Amniotic epithelial cell (primary cell): ENCODE measurements at places on chromosomes 4 and X.

- peak; percentile 39 for DNase-seq
Observed at GRCh38 chr4:176377780-176378179, 58.0 kb downstream of the SPCS3 start.

DNA sequence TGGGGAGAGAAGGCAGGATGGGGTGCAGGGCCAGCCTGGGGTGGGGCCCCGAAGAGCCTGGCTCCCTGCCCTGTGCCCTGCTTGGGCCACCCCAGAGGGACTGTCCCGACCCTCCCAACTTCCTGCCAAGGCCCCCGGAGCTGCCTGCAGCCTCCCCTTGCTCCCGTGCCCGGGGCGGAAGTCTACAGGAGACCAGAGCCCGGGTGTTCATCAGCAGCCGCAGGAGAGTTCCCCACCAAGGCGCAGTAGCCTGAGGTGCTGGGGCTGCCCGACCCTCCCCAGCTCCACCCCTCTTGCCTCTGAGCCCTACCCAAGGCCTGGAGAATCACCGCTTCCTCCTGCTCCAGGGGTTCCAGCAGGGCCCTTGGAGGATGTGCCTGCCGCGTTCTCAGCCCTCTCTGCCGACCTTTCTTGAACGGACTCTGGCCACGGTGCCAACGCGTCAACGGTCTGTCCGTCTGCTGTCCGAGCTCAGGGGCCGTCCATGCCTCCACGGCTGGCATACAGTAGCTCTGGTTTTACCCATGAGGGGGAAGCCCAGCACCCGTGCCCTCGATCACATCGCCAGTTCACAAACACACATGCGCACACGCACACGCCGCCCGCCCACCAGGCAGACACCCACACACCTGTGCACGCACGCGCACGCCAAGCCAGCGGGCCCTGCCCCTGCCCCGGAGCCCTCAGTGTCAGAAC lies 36.0 kb upstream of the SPON2 start:
- no peak for DNase-seq

- peak; percentile 9 for DNase-seq
Observed at GRCh38 chrX:108736509-108737479, at the start of gene IRS4. Gene IRS4, minus strand, starts transcription at chrX:108736563.

GRCh38 chr4:183348706-183349659 lies 26.8 kb upstream of the CLDN24 start:
- peak; percentile 82 for DNase-seq

DNA sequence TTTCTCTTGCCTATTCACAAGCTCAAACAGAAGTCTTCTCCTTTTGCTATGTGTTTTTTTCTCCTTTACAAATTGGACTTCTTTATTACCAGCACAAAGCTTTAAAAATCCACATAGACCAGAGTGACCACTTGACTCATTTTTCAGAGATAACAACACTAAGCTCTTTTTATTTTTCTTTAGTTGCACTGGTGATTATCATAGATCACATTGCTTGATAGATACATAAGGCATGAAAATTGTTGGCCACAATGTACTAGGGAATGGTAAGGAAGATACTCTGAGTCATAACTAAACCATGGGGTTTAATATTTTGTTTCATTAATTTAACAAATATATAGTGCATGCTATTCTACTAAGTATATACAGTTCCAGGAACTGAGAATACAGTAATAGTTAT lies 159.0 kb downstream of the GASK1B start:
- peak; percentile 91 for DNase-seq

GRCh38 chr4:6516281-6516680 lies 43.9 kb upstream of the PPP2R2C start:
- no peak for DNase-seq

DNA sequence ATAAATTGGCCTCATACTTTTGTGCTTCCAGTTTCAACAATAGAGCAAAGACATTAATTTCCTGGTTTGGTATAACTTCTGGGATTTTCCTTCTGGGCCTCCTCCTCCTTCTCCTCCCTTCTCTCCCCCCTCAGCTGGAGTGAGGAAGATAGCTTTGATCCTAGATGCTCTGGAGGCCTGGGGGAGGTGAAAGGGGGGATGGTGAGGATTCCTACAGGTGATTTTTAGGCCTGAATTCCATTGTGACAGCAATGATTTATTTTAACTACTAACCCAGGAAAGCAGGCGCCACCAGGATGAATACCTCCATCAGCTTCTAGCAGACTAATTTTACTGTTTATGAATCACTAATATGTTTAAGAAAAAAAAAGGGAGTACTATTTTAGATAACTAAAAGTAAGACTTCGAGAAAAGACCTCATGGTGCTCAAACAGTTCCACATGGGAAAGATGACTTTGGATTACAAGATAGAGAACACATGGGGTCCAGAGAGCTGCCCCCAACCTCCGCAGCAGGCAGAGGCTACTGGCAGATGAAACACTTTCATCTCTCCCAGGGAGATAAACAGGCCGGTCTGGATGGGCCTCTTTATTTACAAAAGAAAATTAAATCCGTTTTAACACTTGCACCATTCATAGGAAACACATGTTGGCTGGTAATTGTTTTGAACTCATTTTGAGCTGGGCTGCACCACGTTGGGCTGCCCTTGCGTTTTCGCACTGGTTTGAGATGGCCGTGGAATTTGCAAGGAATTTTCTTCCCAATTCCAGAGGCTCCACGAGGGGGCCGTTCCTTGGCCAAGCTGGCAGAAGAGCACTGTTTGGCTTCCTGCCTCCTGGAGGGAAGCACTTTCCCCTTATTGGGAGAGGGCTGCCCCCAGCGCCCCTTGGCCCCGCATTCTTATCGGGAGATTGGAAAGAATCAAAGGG lies 125.1 kb upstream of the STX18 start:
- DNase-seq = peak; percentile 20

DNA sequence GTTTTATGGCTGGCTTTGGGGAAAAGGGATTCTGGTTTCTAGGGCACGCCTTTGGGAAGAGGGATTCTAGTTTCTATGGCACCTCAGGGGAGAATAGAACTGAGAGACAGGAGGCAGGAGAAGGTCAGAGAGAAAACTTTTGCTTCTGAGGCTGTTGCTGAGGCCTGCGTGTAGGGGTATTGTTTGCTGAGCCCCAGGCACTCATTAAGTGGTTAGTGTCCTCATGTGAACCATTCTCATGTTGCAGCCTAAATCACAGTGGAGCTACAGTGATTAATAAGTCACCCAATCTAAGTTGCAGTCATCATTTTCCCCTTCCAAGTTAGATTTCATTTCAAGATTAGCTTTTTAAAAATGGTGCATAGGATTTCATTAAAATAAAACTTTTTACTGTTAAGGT lies 29.0 kb downstream of the VCX3A start:
- no peak for DNase-seq

DNA sequence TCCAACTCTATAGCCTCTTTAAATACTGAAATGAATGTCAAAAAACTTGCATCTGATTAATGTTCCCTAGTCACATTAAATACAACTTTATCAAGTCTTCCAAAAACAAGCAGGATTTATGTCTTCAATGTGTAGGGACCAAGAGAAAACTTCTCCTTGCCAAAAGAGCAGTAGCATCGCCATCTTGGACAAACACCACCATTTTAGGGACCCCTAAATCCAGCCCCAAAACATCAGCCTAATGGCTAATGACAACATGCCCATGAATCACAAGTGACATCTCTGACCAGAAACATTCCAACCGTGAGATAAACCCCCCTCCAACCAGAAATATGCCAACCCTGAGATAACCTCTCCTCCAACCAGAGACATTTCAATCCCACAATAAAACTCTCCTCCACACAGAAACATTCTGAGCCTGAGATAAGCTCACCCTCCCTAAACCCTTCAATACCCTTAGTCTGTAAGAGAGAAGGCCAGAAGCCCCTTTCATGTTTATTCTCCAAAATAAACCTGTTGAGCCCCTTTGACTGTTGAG lies 697.4 kb downstream of the TRAM1L1 start:
- DNase-seq = peak; percentile 93

DNA sequence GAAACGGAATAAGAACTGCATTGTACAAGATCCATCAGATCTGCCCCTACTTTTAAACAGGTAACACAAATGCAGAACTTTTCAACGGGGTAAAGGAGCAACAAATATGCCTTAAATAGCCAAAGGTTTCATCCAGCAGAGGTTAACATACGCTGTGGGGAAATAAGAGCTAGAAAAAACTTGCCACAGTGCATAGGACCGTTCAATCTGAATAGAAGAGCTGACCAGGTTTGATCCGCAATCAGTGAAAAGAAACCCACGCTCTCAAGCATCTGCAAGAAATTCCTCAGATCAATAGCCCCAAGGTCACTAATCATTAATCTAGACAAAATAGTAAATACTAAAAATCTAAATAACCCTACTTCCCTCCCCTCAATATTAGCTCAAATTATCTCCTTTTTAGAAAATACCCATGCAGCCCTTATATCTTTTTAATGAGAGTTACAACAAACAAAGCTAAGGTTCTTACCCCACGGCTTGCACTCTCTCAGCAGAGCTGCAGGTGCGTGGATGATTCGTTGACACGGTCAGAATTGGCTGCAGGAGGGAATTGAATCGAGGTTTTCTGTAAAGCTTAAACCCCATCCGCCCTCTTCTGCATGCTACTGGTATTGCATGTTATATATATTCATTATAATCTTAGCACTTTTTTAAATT lies at the start of gene TLR10:
TSS of gene TLR10 (minus strand) at position 539 of the 657 bp plus-strand sequence. CDS start 7,400 bp downstream, outside the sequence.
- peak; percentile 51 for DNase-seq
